ENCODE measurements at places on chromosomes 5 and 9.

- peak; percentile 55 for DNase-seq
Measured at GRCh38 chr5:130514984-130515690, 610.9 kb downstream of the CHSY3 start.

GRCh38 chr5:33272288-33272687 is 168.5 kb upstream of the TARS1 start:
- DNase-seq = peak; percentile 78

GRCh38 chr9:128905964-128906363 is 14.8 kb upstream of the PHYHD1 start:
- DNase-seq = no peak

GRCh38 chr9:113738496-113738892 is 137.6 kb upstream of the ZNF618 start:
- no peak for DNase-seq

DNA sequence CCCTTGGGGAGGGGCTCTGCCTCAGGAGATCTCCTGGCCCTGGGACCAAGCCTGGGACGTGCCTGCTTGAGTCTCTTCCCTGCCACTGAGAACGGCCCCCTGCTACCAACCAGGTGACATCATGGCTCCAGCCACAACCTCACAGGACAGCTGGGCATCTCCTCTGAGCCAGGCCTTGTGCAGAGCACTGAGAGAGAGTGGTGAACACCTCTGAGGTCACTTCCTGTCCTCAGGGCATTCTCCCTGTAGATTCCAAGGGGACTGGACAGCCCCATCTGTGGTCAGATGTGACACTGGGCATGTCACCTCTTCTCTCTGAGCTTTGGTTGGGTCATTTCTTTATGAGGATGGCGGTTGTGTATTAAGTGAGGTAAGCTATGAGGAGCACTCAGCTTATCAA is 172.0 kb downstream of the MELK start:
- DNase-seq = no peak

DNA sequence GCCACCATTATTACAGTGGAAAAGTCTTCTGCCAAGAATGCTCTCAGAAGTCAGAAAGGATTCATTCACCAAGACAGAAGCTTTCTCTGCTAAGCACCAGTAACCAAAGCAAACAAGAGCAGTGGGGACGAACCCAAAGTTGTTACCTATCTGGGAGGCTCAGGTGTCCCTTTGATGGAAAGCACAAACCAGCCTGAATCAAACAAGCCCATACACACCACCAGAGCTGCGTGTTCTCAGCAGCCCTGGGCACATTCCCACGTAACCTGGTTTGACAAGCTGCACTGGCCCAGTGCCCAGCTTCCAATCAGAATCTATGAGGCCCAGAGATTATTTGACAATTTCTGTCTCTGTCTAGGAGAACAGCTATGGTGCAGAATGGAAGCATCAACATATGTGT is 252.6 kb downstream of the ACTL7B start:
- no peak for DNase-seq

DNA sequence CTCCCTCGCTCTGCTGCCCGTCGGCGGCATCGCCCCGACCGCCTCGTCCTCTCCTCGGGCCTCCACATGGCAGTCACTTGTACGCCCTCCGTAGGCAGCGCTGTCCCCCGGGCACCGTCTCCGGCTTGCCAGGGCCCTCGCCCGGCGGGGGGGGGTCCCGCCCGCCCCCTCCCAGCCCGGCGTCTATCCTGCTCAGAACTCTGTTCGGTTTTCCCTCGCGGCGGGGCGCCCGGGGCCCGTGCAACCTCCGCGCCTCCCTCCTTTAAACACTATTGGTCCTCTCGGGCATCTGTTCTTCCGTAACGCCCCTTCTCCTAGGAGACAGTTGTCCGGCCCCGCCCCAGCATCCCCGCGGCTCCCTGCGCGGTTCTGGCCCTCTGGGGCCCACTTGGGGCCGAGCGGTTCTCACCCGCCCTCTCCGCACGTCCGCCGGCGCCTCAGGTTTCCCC is 831 bp downstream of the ODF2 start:
- DNase-seq = peak; percentile 13

DNA sequence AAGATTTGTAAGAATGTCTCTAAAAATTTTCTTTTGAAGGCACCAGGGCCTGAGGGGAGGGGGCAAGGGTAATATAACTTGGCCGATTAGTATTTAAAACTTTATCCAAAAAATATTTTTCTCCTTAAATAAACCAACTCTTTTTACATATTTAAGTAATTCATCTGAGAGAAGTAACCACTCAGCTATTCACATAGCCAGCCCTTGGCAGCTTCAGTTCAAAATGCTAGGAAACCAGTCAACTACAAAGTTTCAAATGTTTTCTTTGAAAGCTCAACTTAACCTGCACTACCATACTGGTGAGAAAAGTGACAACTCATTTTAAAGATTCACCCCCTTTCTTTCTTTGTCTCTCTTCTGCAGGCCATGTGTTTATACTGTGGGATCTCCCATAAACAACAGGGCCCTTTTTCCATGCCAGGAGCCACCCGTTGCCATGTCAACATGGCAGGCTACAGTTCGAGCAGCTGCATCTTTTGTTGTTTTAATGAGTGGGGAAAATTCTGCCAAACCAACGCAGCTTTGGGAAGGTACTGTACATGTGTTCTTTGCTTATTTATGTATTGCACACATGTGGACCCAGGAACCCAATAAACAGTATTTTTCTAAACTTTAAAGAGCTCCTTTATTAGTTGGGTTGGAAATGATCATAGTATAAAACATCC is 46.3 kb downstream of the AOPEP start:
- DNase-seq = no peak

- no peak for DNase-seq
Measured at GRCh38 chr9:24045150-24045549, 219.1 kb upstream of the ELAVL2 start.

DNA sequence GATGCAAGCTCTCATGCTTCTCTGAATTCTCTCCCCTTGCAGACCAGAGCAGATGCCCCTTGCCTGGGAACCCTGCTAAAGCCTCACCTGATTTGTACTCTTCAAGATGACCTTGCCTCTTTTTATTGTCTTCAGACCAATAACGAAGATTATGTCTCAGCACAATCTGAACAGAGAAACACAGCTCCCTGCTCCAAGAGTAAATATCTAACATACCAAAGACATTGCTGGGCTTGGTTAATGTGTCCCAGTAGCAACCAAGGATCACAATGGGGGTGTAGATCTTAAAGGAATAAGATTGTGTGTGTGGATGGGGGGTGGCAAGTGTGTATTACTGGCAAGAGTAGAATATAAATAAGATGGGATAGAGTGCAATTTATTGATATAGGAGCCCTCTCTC is 67.6 kb upstream of the LHFPL2 start:
- no peak for DNase-seq

DNA sequence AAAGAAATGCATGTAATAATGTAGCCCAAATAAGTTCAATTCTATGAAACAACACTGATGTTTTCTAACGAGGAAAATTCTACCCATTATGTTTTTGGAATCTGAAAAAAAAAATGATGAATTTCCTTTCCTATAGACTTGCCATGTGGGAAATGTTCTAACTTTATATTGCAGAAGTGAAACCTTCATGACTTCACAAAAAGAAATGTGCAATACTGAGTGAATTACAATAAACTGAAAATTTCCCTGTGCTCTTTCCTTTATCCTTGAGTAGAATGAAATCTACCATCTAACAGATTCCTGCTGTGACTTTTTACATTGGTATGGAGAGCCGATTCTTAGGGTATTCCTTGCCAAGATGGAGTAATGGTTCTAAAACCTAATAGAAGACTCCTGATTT is 1622.5 kb downstream of the MAT2B start:
- no peak for DNase-seq

GRCh38 chr9:107138261-107138992 is 144.7 kb upstream of the RAD23B start:
- DNase-seq = no peak

DNA sequence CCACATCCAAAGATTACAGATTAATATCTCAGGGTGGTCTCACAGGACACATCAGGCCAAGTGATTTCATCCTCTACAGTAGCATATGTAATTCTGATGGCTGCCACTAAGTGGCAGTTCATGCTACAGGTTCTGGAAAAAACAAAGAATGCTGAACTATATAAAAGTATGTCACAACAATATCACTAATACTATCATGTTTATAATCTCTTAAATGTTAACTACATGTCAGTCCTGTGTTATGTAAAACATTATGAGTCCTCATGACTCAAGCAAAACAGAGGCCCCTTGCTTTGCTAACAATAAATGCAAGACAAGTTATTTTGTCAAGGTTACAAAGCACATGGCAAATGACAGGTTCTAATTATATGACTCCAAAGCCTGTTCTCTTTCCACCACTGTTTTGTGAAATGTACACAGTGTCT is 233.2 kb downstream of the FBXL17 start:
- DNase-seq = peak; percentile 25

DNA sequence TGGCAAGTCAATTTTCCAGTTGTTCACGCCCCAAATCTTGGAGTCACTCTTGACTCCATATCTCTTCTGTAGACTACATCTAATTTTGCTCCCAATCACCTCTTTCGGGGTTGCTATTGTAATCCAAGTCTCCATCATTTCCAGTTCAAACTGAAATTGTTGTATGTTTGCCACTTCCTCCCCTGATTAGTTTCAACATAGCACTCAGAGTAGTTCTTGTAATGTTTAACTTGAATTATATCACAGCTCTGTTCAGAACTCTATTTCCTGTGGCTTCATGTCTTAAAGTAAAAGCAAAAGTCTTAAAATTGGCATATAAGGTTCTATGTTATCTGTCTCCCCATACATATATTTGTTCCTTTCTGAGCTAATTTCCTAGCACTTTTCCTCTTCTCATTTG is 348.5 kb upstream of the RIOK2 start:
- no peak for DNase-seq

DNA sequence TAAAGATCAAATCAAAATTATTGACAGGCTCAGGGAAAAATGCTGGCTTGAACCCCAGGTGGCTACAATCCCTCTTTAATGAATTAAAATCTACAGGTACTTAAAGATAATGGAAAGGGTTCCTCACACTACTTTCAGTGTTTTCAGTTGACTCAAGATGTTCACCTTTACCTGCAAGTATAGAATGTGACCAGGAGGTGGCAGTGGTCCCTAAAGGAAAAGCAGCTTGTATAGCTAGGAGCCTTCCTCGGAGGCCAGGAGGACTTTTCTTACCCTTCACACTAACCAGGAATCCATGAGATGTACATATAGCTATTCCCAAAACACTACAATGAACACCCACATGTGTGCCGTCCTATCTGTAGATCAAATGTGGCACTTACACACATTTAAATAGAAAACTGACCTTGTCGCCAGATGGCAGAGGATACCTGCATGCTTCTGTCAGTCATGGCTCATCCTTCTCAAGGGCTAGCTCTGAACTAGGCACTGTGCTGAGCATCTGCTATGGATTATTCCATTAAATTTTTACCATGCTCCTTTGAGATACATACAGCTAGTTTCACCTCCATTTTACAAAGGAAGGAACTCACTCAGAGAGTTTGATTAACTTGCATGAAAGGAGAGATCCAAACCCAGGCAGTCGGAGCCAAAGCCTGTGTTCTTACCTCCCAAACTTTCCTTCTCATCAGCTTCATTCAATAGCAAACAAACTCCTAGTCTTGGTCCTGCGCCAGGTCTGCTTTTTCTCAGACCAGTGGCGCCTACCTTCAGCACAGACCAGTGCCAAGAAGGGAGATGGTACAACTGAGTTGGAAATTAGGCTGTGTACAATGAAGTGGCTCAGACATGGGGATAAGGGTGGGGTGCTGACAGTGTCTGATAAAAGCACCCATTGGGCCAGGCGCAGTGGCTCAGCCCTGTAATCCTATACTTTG is 24.5 kb downstream of the C9orf152 start:
- DNase-seq = peak; percentile 29

GRCh38 chr5:104569621-104570020 is 1007.0 kb upstream of the NUDT12 start:
- no peak for DNase-seq

DNA sequence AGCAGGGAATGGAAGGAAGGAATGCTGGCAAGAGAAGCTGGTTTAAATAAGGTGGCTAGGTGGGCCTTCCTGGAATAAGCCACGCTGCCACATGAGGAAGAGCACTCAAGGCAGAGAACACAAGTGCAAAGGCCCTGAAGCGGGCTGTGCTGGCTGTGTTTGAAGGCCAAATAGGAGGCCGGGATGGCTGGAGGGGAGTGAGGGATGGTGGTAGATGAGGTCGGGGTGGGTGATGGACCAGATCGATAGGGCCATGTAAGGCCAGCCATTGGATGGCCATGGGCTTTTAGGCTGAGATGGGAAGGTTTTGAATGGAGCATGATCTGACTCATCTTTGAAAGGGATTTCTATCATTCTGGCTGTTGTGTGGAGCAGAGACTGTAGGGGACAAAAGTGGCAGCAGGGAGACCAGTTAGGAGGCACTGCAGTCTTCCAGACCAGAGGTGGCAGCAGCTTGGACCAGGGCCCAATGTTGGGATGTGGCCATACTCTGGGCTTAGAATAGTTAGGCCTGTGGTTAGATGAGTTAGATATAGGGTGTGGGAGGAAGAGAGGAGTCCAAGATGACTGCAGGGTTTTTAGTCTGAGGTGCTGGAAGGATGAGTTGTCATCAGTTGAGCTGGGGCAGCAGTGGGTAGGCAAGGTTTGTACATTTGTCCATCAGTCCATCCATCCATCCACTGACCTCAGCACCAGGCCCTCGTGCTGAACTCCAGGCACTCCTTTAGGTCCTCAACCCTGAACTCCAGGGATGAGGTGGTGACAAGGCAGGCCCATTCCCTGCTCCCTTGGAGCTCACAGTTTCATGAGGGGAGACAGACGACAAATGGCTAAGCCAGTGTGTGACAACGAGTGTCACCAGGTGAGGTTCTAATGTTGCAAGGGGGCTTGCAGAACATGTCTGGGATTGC is 30.3 kb downstream of the NDST1 start:
- DNase-seq = no peak

GRCh38 chr9:131757549-131757948 is 17.7 kb upstream of the RAPGEF1 start:
- DNase-seq = no peak

GRCh38 chr5:39648848-39649227 is 224.1 kb upstream of the DAB2 start:
- DNase-seq = no peak

DNA sequence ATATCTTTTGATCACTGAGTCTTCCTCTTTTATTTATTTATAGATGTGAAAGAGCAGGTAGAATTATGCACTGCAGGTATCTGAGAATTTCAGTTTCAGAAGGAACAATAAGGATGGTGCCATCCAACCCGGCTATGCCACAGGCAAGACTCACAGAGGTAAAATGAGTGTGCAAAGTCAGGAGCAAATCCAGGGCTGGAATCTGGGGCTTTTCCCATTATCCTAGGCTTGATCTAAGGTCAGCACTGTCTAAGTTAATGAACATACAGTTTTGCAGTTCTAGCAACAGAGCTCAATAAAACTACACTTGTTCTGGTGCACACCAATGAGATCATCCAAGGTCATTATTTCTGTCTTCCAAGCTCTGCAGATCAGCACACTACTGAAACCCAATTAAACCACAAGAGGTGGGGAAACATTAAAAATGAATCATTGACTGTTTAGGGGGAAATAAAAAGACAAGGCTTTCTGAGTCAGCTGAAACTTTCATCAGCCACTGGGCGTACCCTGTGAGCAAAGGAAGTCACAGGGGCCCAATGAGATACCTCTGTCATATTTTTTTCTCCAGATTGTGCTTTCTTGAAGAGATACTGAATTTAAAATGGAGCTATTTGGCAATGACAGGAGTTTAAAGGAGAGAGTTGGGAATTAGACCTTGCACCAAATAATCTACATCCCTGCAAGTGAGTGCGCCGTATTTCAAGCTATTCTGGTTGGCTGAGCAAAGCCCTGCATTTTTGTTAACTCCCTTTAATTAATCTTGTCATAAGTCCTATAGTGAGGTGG is 662.2 kb upstream of the ZNF608 start:
- DNase-seq = peak; percentile 79

GRCh38 chr5:9316733-9317132 is 229.1 kb downstream of the SEMA5A start:
- DNase-seq = no peak
